Retina (tissue), 1 donor: ENCODE measurements at places on chromosomes 2 and 18.
A peak's percentile ranks its signal among the peaks of the same experiment; 100 is the strongest.

GRCh38 chr2:229350117-229350805, 79.2 kb upstream of the PID1 start:
- no peak for DNase-seq

GRCh38 chr2:42842466-42842865, 50.1 kb upstream of the HAAO start:
- no peak for DNase-seq

DNA sequence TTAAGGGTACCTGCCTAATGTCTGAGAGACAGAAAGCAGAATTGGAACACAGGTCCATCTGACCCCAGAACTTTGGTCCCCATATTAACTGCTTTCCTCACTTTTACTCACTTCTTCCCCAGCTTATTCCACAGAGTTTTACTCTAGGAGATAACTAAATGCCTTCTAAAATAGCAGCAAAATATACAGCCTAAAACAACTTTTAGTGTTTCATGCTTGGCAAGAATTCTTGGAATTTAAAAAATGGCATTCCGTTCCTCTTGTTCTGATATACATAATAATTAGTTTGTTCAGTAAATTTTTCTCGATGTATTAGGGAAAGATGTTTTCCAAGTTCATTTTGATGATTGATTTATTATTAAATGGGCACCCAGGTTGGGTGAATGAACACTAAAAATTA, 151.9 kb downstream of the FHOD3 start:
- DNase-seq, result no peak

- no peak for DNase-seq
Observed at GRCh38 chr18:44857744-44858491, 177.2 kb downstream of the SETBP1 start.

GRCh38 chr18:8424917-8425725, 184.1 kb upstream of the RAB12 start:
- peak; percentile 47 for DNase-seq

DNA sequence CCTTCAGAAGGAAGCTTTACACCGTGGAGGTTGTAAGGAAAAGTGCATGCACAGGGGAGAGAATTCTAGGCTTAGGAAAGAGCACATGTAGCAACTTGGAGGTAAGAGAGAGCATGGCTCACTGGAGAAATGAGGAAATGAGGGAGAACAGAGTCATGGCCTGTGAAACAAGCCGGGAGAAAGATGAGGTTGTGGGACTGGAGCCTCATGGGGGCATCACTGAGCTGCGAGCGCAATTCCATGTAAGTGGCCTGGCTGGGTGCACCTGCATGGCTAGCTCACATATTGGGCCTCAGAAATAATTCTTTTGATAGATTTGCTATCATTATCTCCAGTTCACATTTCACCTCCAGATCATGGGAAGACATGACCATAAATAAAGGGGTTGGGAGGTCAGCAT, 785.5 kb upstream of the RAB6C start:
- DNase-seq, result no peak

GRCh38 chr18:2994603-2995432, 18.1 kb downstream of the LPIN2 start:
- no peak for DNase-seq

DNA sequence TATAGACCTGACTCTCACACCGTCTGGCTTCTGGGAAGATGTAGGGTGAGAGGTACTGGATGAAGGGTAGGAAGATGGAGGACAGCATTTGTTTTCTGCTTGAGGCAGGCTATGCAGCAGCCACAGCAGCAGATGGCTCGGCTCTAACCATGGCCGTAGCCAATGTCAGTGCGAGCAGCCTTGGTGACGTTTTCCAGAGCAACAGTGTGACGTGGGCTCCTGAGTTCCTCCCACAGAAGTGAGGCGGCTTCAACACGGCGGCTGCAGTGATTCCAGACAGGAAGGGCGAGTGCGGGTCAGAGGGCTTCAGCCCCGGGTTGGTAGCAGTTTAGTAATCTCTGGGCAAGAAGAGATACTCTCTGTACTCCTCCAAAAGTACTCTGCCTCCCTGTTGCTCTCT, 133.0 kb upstream of the MYT1L start:
- no peak for DNase-seq

GRCh38 chr2:159445307-159445706, 158.8 kb upstream of the WDSUB1 start:
- DNase-seq, result no peak

DNA sequence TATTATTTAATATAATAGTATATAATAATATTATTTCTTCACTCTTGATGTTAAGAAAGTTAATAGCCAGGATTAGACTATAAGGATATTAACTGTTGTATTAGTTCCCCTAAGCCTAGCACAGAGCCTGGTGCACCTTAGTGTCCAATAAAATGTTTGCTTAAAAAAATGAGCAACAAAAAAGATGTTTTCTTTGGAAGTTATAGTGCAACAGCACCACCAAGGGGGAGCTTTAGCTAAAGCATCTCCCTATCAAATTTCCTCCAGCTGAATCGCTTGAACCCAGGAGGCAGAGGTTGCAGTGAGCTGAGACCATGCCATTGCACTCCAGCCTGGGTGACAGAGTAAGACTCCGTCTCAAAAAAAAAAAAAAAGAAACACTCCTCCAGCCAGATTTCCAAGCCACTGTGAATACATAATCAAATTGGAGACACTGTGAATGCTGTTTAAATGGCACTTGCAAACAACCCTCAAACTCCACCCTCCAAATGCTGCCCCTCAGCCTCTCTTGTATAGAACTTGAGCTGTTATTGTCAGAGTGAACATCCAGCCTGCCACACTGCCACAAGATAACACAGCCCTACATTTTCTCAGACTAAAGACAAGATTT, 221.9 kb downstream of the DYM start:
- no peak for DNase-seq

DNA sequence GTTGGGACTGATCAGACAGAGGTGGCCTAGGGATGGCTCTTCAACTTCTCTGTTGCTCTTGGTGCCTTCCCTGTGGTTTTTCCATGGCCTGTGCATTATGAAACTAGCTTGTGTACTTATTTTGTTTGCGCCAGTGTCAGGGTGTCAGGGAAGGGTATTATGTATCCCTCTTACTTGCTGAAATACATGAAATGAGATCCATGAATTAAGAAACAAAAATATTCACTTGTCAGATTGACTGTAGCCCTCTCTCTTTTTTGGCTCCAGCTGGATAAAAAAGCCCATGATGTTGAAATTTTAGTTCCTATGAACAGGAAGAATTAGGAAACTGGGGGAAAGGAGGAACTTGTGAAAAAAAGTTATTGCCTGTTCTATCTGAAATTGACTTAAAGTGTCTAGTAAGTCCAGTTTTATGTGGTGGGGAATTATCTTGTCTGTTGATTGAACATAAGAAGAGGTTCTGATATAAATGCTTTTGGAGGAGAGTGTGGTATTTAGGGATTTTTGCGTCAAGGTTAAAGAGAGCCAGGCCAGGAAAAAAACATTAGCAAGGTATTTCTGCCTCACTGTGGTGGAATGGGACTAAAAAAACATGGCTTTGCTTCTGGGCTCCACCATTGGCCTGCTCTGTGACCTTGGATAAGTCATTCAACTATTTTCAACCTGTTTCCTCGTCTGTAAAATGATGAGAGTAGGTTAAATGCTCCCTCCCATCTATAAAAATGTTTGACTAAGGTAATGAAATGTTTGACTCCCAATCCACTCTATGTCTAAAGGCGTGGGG, 12.0 kb downstream of the UGP2 start:
- no peak for DNase-seq

GRCh38 chr2:36672199-36672598, 24.3 kb upstream of the VIT start:
- DNase-seq, result no peak

DNA sequence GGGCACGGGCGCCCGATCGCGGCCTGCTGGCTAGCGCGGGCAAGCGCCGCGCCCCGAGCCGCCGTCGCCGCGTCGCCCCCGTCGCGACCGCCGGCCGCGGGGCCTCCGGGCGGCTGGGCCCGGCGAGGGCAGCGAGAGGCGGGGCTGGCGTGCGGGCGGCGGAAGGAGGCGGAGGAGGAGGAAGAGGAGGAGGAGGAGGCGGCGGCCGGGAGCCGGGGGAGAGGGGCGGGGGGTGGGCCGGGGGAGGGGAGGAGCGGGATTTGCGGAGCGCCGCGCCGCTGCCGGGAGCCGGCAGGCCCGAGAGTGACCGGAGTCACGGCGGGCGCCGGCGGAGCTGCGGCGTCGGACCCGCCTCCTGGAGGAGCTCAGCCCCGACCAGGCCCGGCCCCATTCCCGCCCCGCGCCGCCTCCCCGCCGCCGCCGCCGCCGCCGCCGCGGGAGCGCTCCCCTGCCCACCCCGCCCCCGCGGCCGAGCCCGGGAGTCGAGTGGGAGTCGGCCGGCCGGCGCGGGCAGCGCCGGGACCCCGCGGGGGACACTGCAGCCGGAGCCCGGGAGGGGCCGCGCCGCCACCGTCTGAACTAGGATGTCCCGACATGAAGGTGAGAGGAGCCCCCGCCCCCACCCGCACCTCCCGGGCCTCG, at the start of gene KCMF1:
Gene KCMF1 (plus strand): TSS at position 294 of the 642 bp plus-strand sequence. CDS start 291 bp downstream, at position 585.
- DNase-seq, result peak; percentile 21

GRCh38 chr18:78643004-78643403, 336.6 kb upstream of the SALL3 start:
- DNase-seq, result no peak

DNA sequence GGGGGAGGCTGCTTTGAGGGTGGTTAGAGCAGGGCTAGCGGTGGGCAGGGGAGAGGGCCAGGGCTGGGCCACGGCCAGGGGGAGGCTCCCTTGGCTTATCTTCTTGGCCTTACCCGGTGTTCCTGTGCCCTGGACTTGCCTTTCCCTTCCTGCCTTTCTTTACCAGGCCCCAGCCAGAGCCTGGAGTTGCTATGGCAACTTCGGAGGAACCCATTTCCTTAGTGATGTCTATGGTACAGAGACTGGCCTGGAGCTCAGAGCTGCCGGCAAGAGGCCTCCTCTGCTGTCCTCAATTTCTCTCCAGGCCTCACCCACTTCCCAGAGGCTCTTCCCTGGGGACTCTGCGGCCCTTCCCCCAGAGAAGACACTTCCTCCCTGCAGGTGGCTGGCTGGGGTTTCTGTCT, 11.5 kb downstream of the SPEG start:
- DNase-seq, result peak; percentile 66

DNA sequence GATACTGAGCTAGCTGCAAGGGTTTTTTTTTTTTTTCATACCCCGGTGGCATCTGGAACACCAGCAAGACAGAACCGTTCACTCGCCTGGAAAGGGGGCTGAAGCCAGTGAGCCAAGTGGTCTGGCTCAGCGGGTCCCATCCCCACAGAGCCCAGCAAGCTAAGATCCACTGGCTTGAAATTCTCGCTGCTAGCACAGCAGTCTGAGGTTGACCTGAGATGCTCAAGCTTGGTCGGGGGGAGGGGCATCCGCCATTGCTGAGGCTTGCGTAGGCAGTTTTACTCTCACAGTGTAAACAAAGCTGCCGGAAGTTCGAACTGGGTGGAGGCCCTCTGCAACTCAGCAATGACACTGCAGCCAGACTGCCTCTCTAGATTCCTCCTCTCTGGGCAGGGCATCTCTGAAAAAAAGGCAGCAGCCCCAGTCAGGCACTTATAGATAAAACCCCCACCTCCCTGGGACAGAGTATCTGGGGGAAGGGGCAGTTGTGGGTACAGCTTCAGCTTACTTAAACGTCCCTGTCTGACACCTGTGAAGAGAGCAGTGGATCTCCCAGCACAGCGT, 5.1 kb upstream of the MIB1 start:
- no peak for DNase-seq

- DNase-seq, result no peak
Observed at GRCh38 chr2:11533278-11534070, at the start of gene GREB1. TSS of gene GREB1 (plus strand) at chr2:11534045. CDS start at chr2:11556615, 22,570 bp downstream.

DNA sequence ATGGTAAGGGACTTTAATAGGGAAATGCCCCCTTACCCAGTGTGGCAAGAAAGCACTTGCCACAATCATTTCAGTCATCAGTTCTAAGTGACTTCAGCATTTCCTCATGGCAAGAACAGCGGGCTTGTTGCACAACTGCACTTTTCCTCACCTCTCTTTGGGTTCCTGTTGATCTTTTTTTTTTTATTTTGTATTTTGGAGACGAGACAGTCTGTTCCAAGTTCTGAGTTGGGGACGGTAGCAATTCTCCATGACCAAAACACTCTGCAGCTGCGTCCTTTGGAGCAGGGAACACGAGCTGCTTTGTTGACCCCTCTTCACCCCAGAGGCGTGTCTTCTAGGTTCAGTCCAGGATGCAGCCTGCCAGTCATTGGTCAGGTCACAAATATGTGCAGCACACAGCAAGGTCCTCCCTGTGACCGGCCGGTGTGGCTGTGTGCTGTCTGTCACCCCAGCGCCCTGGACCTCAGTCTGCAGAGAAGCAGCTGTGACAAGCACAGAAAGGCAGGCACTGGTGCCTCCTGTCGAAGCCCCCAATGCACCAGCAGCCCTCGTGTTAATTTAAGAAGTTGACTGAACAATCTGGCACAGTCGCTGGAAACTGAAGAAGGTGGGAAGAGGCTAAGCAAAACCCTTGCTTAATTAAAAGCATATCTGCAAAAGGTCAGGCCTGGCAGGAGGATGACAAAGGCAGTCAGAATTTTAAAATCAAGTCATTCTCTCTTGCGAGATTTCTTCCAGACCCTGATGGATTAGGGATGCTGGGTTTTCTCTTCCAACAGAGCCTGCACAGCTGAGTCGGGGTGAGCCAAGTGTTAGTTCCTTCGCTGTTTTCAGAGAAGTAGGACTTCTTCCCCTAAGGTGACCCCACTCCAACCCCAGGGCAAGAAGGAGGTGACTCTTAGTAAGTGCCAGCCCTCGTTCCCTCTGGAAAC, 96.7 kb upstream of the COPS8 start:
- DNase-seq, result no peak

- no peak for DNase-seq
Observed at GRCh38 chr2:153109793-153110192, 368.8 kb downstream of the RPRM start.

DNA sequence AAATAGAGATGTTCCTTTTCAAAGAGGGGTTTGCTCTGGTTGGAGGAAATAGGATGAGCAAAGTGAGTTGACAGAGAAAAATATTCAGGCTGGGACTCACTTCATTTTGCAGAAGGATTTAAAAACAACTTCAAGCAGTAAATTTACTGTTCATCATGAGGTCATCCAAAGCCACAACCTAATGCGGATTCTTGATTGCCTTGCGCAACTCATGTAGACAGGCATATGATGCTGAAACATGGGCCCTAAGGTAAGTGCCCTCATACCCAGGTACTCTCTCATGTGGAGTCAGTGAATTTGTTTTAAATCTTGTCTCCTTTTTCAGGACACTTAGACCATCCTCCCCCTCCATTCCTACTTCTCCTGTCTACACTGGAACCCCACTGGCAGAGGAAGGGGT, 51.9 kb upstream of the LYPD1 start:
- DNase-seq, result no peak

GRCh38 chr2:45834372-45834771, 182.9 kb downstream of the PRKCE start:
- no peak for DNase-seq

GRCh38 chr2:122341007-122341406, 585.6 kb downstream of the TSN start:
- no peak for DNase-seq
